ENCODE measurements at places on chromosomes 3 and 15.

GRCh38 chr15:83322061-83322460, 37.6 kb upstream of the BNC1 start:
- no peak for DNase-seq

DNA sequence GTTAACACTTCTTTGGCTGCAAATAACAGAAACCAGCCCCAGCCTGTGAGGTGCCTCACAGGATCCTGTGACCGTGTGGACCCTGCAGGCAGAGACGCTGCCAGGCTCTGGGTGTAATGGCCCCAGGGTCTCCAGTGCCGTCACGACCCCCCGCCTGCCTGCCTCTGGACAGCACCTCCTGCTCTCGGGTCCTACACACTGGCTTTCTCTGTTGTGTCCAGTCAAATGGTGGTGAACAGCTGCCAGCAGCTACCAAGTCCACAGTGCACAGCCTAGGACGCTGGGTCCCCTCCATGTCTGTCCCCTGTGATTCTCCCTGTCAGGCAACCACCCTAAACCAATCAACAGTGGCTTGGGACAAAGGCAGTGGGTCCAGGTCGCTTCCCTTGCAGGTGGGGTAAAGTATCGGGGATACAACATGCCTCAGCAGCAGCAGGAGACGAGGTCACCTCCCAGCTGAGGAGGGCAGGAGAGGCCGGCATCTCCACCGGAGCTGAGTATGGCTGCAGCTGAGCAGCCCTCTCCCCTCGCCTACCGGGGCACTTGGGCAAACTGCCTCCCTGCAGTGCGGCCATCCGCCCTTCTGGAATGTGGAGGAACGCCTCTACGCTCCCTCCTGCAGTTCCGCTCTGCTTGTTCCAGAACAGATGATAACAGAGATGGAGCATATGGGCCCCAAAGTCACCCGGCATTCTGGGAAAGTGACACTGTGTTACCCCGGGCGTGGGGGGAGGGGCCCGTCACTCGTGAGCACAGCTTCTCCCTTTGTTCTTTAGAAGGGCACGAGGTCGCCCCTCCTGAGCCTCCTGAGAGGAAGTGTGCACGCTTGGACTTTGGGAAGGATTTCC, 21.1 kb upstream of the SKOR1 start:
- no peak for DNase-seq

DNA sequence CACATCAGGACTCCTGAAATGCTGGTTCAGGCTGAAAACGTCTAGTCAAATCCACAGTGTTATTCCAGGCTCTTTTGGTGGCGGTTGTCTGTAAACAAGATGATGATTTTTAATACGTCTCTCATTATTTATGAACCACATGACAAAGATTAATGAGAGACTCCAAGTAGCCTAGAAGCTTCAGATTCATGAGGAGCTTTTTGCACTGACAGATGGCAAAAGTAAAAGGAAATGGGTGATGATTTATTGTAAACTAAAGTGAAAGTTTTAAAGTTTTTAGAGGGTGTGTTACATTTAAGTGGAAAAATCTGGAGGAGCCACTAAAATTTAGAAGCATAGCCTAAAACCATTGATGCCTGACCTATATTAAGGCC, 77.0 kb downstream of the BBX start:
- DNase-seq: no peak

- DNase-seq: no peak
These were observed 349 bp downstream of the PLXNA1 start for GRCh38 chr3:126983276-126983652.

- DNase-seq: no peak
These were observed 15.0 kb downstream of the KAT2B start for GRCh38 chr3:20055020-20055775.

All from left hindlimb (tissue), 1 donor.